ENCODE measurements at places on chromosomes 6 and 20.

DNA sequence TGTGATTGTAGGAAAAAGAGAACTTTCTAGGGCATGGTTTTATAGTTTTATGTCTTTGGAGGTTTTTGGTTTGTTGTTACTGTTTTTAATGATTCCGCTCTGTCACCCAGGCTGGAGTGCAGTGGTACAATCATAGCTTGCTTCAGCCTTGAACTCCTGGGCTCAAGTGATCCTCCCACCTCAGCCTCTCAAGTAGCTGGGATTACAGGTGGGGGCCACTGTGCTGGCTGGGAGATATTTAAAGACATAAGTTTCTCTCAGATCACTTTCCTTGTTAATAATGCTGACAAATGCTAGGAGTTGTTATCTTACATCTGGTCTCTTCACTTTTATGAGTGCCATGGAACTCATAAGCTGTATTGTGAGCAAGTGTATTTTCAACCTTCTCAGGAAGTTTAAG, 116.3 kb downstream of the SCAF8 start:
- DNase-seq: no peak

GRCh38 chr6:13724182-13724581, 12.5 kb upstream of the RANBP9 start:
- DNase-seq: no peak

GRCh38 chr6:75935473-75935793, 137.0 kb downstream of the IMPG1 start:
- DNase-seq: no peak

DNA sequence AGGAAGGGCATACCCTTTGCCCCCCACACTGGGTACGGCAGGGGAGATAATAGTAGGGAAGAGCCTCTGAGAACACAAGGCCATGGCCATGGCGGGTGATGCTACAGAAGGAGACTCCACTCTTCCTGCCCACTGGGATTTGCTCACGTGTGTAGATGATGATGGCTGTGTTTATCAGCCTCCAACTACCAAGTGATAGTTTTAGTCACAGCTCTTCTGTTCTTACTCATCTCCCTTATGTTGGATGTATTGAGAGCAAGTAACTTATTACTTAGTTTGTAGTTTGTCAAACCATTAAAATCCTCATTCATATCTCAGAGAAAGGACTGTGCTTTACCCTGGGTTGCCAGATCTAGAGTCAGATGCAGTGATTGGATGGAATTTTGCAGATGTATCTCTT, 66.0 kb downstream of the CDH26 start:
- DNase-seq: no peak

GRCh38 chr20:44961011-44961869, 1.0 kb upstream of the TOMM34 start:
- peak; percentile 20 for DNase-seq

- no peak for DNase-seq
Observed at GRCh38 chr6:82870582-82871172, 195.0 kb downstream of the UBE3D start.

DNA sequence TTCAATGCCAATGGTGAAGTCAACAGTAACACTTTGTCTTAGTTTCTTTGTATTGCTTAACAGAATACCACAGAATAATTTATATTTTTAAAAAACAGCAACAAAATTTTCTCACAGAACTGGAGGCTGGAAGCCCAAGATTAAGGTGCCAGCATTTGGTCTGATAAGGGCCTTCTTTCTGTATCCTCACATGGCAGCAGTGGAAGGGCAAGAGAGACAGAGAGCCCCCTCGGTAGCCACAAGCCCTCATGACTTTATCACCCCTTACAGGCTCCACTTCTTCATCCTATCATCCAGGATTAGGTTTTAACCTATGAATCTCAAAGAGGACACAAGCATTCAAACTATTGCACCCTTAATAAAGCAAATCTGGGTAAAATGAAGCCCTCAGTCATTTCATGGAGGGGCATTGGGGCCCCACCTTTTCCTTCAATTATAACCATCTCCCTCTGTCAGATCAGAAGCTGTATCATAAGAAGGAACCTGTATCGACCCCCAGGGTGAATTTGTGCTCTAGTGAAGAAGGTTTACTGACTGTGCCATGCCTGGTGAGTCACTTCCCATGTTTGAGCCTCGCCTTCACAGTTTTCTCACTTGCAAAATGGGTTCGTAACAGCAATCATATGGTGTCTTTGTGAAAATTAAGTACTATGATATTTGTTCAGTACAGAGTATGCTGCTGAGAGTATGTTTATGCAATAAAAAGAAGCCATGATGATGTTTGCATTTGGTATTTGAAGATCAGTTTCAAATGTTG, 178.2 kb downstream of the LRFN2 start:
- DNase-seq: no peak

DNA sequence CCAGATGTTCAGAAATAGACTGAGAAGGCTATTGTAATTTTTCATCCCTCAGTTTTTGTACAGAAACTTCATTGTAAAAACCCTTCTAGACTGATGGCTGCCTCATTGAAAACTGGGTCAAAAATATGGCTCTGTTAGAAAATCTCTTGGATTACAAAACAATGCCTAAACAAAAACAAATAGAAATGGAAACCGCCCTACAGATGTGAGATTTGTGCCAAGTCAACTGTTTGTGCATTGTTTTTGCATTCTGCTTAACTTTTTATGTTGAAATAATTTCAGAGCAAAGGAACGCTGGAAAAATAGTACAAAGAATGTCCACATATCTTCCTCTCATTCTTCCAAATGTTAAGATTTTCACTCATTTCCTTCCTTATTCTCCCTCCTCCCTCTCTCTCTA, 425.1 kb downstream of the FOXA2 start:
- no peak for DNase-seq

DNA sequence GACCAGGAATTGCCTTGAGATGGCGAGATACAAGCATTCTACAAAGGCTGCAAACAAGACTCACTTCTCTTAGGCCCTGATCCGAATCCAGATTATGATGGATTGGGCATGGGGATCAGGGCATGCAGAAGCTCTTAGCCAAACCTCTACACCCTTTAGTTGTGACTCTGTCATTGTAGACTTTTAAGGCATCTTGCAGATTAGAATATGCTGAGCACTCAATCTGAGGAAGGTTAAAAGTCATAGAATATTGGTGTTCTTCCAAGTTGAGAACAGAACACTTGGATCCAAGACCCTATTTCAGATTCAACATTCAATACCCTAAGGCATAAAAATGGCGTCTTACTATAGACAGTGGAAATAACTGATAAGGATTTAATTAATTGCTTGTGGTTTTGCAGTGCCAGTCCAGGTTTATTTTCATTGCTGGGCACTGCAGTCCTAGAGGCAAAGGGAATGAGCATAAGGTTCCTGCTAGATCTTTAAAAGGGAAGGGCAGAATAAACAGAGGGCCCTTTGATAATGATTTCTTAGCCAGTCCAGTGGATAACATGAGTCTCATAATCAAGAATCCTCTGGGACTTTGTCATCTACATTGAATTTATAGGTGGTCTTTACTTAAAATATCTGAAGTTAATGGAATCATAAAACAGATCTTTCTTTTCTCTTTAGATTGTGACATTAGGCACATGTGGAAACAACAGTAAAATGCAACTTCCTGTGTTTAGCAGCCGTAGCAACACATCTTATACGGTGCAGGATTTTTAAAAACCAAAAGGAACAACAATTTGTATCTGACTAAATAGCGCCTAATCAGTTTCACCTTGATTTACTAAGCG, 17.6 kb downstream of the PHACTR2 start:
- no peak for DNase-seq

DNA sequence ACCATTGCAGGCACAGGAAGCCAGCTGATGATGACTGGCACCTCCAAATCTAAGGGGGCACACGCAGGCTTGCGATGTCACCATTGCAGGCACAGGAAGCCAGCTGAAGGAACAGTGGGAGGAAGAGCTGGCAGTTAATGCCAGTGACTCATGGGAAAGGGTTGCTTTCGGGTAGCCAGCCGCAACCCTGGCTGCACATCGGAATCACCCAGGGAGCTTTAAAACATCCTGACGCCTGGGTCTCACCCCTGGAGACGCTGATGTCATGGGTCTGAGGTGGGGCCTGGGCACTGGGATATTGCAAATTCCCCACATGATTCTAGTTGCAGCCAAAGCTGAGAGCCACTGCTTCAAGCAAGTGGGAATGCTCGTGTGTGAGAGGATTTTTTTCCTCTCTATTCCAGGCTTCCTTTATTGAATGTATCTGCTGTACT, 16.1 kb upstream of the CCN6 start:
- no peak for DNase-seq

DNA sequence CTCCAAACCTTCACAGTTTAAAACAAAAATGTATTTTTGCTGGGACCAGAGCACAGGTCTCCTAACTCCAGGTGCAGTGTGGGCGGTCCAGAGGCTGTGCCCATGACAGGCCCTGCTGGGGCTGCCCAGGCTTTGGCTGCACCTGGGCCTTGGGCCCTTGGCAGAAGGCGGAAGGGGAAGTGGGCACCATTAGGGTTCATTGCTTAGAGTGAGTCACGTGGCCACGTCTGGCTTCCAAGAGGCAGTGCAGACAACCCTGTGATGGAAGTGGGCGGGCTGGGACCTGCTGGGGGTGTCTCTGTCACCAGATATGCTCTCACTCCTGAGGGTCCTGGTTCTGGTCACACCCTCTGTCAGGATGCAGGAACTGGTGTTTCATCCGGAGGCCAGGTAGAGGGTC, 302.2 kb downstream of the QKI start:
- no peak for DNase-seq

DNA sequence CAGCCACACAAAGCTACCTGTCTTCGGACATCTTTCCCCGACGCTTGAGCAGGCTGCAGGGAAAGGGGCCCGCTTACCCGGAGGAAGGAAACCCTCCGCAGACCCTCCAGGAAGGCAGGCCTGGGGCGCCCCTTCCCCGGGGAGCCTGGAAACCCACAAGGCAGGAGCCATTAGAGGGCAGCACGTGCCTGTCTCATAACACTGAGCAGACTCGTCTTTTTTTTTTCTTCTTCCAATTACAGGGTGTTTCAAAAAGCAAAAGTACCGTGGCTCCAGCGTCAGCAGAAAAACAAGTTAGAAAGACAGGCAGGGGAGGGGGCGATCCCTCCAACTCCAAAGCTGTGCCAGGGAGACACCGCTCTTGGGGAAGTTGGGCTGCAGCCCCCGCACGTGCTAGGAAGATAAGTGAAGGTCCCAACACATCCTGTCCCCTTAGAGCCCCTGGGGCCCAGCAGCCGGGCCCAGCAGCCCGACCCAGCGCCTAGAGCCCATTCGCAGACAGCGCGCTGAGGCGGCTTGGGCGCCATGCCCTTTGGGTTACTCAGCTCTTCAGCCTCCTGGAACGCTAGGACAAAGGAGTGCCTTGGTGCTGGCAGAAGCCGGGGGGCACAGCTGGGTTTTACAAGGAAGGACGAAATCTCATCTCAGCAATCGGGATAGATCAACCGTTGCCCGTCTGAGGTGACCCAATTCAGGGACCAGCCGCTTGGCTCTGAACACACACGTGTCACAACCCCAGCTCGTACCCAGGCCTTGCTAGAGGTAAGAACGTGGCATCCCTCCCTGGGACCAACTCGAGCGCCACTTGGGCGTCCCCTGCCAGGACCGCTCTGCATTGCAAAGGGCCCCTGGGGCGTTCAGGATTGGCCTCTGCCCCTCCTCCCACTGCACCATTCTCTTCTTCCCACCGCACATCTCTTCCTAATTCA, 136.3 kb downstream of the LY86 start:
- peak; percentile 67 for DNase-seq

DNA sequence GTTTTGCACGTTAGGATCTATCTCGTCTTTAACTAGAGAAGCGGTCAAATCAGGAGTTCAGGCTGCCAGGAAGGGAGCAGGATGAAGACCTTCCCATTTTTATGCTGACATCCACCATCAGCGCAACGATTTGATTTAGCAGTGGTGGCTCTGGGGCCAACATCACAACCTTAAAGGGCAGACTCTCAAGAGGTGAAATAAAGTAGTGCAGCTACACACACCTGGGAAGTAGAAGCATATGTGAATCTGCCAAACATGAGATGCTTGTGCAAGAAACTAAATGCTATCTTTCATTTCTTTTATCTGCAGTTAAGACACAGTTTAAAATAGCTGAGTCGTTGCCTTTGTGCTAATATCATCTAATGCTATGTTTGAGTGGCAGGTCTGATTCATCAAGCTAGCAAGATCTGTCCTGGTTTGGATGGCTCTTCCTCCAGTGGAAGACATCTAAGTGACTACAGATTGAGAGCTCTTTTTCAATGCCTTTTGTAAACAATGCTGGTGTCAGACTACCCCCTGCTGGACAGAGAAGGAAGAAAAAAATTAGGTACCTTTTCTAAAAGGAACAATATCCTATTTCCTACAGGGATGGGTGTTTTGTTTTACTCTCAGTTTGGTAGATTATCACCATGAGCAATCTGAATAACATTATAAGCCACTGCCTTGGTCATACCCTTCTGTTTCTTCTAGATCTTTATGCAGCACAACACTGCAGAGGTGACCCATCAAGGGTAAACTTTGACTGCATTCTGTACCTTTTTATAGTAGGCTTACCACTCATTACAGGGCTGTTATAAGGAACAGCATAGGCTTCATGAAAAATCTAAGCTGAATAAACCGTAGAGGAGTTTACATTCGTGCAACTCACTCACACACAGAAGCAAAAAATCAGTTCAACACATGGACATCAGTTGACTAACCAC, 171.6 kb upstream of the FBXL4 start:
- peak; percentile 48 for DNase-seq

DNA sequence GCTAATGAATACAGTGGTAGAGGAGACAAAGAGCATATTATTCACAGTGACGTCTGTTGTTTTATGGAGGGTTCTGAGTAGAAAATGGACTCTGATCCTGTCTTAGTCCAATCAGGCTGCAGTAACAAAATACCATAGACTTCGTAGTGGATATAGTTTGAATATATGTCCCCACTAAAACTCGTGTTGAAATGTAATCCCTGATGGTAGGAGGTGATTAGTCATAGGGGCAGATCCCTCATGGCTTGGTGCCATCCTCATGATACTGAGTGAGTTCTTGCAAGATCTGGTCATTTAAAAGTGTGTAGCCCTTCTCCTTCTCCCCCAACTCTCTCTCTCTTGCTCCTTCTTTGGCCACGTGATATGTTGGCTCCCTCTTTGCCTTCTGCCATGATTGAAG, 82.5 kb downstream of the CD83 start:
- DNase-seq: no peak

- no peak for DNase-seq
Observed at GRCh38 chr6:161303628-161304340, 29.9 kb upstream of the AGPAT4 start.

- DNase-seq: no peak
Observed at GRCh38 chr6:3837781-3838180, 11.4 kb upstream of the FAM50B start.

DNA sequence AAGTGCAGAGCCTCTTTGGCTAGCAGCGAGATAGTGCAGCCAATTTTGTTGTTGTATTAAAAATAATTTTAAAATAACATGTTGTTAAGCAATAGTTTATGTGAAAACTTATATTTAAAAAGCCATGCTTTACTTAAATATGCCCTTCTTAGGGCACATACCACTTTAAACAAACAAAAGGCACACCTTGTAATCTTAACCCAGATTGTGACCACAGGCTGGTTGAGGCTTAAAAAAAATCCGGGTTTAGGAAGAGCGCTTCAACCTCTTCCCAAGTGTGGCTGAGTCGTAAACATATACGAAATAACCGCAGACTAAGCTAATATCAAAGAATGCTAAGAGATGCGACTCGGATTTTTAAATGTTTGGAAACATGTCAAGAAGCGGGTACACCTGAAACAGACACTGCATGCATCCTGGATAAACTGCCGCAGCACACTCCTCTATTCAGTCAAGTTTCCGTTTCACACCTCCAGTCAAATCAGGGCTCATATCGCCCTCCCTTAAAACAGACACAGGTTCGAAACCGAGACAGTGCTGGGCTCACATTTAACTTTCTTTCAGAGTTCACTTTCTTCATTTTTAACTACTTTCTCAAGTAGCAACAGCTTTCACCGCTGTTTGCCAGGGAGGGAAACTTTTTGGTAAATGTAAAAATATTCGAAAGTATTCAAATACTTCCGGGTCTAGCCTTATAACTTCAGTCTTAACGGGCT, 1.5 kb downstream of the DEK start:
- peak; percentile 41 for DNase-seq

Measured in hematopoietic multipotent progenitor cell treated with erythropoietin and hydrocortisone succinate and interleukin-3 and kit ligand, for 17 days (in vitro differentiated cells).